ENCODE measurements at places on chromosomes 5 and 9.

GRCh38 chr9:129309041-129309430 lies 131.0 kb upstream of the IER5L start:
- no peak for DNase-seq

DNA sequence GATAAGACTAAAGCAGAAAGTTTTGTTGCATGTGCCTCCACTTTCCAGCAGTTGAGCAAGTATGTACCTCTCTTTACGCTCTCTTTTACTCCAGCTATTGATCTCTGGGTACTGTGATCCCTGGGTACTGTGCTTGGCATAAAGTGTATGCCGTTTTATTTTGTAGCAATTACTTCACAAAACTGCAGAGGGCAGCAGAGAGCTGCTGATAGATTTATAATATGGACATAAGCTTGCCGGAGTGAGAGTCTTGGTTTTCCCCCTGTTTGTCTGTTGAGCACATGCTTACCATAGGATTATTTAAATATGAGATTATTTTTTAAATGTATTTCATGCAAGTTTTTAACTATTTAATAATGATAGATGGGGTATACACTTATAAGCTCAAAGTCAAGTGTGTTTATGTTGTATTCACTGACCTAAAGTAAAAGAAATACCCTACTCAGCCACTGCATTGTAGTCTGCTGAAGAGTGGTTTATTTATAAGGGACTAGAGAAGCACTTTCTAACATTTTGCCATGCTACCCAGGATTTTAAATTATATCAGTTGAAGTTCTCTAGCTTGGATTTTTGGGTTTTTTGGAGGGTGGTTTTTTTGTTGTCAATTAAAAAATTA lies 13.0 kb downstream of the TTC1 start:
- peak; percentile 66 for DNase-seq

GRCh38 chr5:82044010-82044409 lies 72.2 kb downstream of the ATG10 start:
- no peak for DNase-seq

DNA sequence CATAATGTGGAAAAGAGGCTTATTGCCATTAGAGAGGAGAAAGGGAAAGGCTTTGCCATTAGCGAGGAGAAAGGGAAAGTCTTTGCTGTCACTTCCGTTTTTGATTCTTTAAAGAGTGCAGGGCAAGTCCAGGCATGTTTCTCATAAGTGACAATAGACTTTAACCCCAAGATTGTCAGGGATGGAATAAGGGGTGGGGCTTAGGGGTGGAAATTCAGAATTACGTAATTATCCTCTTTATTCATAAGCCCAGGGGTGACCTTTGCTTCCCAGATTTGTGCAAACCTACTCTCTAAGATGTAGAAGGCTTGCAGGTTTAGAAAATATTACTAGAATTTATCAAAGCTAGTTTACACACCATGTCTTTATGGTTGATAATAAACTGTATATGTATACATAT lies 2.3 kb upstream of the PLK2 start:
- peak; percentile 16 for DNase-seq

DNA sequence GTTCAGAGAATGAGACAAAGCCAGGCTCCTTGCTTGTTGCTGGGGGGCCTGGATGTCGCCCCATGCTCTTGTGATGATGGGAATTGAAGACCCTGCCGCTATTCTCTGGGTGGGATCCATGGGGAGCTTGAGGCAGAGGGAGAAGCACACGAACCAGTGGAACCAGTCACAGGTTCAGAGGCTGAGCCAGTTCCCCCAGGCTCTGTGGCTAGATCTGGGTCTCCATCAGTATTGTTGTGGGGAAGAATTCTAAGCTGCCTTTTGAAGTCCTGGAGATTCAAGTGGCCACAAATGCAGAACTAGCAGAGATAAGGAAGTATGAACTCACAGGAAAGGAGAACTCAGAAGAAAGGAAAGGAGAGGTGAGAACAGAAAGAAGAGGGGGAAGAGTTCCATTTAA lies 219.4 kb downstream of the MSX2 start:
- no peak for DNase-seq

- peak; percentile 28 for DNase-seq
Observed at GRCh38 chr9:78565481-78565880, 268.6 kb downstream of the PSAT1 start.

DNA sequence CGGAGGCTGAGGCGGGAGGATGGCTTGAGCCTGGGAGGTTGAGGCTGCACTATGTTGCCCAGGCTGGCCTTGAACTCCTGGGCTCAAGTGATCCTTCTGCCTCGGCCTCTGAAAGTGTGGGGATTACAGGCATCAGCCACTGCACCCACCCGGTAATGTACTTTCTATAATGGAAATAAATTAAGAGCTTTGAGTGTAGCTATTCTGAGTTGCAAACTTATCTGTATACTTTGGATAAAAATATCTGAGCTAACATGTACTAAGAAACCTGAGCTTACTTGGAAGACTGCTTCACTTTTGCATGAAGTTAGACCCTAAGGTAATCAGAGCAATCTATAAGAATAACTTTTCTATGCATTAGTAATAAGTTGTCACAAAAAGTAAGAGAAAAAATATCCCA lies 50.0 kb downstream of the UNC13B start:
- no peak for DNase-seq

GRCh38 chr5:140927228-140927573 lies 1.1 kb downstream of the PCDHAC1 start:
- no peak for DNase-seq

GRCh38 chr9:107294756-107295155 lies 11.7 kb downstream of the RAD23B start:
- DNase-seq = no peak

DNA sequence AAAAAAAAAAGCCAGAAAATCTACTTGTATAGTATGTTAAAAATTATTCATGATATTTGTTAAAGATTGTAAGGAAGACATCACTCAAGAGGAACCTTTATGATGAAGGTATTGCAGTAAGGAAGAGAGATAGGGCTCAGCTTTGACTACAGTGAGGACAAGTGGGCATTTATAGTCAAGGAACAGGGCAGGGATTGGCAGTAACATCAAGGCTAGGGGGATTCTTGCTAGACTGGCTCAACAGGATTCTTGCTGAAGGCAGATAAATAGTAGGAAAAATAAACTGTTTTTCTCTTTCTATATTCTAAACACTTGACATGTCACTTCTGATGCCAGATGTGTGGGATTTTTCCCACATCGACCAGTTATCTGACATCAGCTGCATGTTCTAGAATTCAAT lies 96.7 kb downstream of the ITGA1 start:
- DNase-seq = no peak

GRCh38 chr9:7008411-7008810 lies 250.6 kb downstream of the KDM4C start:
- no peak for DNase-seq

DNA sequence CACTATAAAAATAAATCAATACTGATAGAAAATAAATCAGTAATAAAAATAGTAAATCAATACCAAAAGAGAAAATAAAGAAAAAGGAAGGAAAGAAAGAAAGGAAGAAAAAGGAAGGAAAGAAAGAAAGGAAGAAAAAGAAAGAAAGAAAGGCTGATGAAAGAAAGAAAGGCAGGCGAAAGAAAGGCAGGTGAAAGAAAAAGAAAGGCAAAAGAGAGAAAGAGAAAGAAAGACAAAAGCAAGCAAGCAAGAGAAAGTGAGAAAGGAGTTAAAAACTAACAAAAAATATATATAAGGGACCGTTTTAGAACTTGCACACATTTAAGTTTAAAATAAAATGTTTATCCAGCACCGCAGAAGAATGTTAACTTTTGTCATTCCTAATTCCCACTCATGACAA lies 116.0 kb downstream of the SVEP1 start:
- DNase-seq = no peak

DNA sequence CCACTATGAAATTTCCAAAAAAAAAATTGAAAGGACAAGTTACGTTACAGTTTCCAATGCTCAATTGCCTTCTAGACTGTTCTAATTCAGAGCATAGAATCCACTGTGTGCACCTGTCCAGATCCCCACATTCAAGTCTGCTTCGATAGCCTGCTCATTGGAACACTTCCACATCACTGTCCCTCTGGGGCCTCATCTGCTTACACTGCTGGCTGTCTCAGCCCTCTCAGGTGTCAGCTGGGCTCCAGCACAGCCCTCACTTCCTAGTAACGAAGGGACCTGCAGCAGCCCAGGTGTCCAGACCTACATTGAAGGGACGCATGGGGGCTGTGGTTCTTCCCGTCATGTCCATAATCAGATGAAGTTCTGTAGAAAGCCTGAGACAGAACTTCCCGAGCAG lies 94.3 kb upstream of the EMB start:
- no peak for DNase-seq

DNA sequence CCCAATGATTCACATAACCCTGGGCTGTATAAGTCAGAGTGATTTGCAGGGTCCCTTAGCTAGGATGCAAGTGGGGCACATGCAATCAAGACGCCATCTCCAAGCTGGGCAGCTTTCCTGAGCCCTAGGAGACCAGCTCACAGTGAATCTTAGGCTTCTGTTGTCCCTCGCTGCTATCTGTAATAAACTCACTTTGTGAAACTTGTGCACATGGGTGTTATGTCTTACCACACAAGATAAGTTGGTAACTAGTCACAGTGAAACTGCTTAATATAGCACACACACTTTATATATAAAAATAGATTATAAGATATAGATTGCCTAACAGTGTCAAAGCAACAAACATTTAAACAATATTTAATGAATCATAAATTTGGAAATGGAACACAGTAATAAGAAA lies 658.5 kb downstream of the SLCO4C1 start:
- DNase-seq = no peak

GRCh38 chr5:135326296-135327254 lies 72.5 kb downstream of the MACROH2A1 start:
- peak; percentile 6 for DNase-seq

GRCh38 chr9:112761912-112762655 lies 11.5 kb downstream of the SNX30 start:
- DNase-seq = no peak

DNA sequence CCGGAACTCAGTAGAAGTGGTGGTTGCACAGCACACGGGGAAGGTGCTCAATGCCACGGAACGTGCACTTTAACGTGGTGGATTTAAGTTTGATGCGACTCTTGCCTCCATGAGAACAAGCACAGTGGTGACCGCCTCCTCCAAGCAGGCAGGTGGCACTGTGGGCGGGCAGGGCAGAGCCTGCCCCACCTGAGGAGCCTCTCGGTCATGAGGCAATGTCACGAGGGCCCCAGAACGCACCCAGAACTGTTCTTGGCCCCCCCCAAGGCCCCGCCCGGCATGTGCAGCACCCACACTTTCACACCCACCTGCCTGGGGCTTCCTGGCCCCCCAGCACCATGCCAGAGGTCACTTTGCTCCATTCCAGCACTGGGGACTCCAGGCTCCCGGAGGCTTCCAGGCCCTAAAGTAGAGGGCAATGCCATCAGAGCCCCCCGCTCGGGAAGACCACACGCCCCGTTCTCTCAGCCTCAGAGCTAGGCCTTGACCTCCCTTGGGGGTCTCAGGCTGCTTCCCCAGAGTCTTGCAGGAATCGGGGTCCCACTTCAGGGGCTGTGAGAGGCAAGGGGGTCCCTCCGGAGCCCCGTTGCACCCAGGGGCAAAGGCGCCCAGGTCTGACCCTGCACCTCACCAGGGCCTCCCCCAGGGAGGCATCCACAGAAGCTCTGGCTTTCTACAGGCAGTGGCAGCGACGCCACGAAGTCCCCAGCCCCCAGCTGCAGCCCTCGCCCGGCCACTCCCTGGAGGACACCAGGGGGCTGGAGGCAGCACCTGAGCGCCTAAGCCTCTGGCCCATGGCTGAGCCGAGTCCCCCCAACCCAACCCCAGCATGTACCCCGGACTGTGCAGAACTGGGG lies 14.0 kb downstream of the CCDC187 start:
- DNase-seq = no peak

DNA sequence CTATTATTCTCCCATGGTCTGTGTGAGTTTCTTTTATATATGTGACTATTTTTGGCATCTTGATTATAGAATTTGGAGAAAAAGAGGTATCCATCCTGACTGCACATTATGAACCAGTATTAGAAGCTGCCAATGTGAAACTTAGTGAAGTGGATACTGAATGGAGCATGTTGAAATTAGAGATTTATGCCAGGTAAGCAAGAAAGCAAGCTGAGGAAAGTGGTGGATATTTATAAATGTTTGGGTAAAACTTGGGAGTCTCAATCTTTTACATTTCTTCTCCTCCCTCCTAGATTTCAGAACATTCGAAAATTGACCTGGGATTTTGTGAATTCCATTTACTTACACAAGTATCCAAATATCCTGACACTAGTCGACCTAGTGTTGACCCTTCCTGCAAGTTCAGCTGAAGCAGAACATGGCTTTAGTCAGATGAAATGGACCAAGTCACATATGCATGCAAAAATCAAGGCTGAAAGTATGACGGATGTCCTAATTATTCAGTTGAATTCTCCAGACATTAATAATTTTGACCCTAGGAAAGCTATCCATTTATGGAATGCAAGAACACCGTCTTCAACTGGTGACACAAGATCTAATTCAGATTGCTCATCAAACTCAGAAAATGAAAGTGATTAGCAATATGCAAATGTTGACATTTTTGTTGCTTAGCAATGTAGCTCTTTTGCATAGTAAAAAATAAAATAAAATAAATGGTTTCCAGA lies 66.8 kb upstream of the IL7R start:
- peak; percentile 73 for DNase-seq
